Bladder microvascular endothelial cell (primary cell): ENCODE measurements at places on chromosomes 13 and 19. TPM values are rescaled to one million over a fixed set of nuclear protein-coding genes. Genes with fewer than 3 reads are reported as not detected.

CYP4F8 gene
- total RNA-seq = not detected in 2 replicates

CD37 gene
- not detected in 2 replicates for total RNA-seq

CBLC gene
- total RNA-seq = 0.06 TPM in 1 of 2 replicates, not detected in the other

PSG7 gene
- not detected in 2 replicates for total RNA-seq

IFNL1 gene
- total RNA-seq = not detected in 2 replicates

NXNL1 gene
- total RNA-seq = not detected in 2 replicates

EPSTI1 gene
- total RNA-seq = 1.9 and 5.8 TPM in 2 replicates

FFAR1 gene
- not detected in 2 replicates for total RNA-seq

ZNF763 gene
- 1.1 and 2.1 TPM in 2 replicates for total RNA-seq

TEX26 gene
- total RNA-seq = not detected in 2 replicates

PRR19 gene
- 0.32 and 0.38 TPM in 2 replicates for total RNA-seq

STAP2 gene
- total RNA-seq = 21.2 and 63.9 TPM in 2 replicates

CYP2A7 gene
- not detected in 2 replicates for total RNA-seq

SLC15A1 gene
- not detected in 2 replicates for total RNA-seq

ERICH4 gene
- not detected in 2 replicates for total RNA-seq

ICAM5 gene
- total RNA-seq = 0.16 and 0.25 TPM in 2 replicates

OR10H4 gene
- not detected in 2 replicates for total RNA-seq
